ENCODE measurements at places on chromosomes 4 and X.

GRCh38 chrX:10841579-10841978 lies 221.2 kb upstream of the MID1 start:
- no peak for DNase-seq

DNA sequence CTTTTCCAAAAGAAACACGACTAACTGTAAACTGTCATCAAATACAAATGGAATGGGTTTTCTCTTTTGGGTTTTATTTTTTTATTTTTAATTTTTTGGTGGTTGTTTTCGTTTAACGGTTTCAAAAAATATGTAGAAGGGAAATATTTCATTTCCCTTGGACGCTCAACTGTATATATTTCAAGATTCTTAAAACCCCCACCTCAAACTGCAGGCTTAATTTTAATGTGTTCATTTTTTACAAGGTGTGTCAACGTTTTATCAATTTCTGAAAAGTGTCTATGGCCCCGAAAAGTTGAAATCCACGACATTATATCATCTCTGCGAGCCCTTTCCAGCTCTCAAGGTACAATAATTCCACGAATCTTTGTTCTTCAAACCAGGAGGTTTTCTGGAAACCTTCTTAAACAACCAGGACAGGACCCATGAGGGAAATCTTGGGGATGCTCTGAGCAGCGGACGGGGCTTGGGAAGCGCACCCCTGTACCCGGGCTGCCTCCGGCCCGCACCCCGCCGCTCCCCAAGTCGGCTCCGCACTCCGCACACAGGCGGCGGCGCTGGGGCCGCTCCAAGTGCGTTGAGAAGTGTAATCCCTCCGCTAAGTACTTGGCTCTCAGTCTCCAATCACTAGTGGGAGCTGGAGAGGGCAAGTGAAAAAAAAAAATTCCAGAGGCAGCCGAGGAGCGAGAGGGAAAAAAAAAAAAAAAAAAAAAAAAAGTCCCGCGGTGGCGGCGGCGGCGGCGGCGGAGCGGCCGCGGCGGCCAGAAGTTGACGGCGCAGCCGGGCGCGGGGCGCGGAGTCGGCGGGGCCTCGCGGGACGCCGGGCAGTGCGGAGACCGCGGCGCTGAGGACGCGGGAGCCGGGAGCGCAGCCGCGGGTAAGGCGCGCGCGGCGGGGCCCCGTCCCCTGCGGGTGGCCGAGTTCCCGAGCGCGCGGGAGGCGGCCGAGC lies at the start of gene BMPR1B:
Gene BMPR1B, plus strand, starts transcription at position 764 of the 949 bp plus-strand sequence. CDS start 346,470 bp downstream, outside the sequence.
- DNase-seq, result peak; percentile 5

DNA sequence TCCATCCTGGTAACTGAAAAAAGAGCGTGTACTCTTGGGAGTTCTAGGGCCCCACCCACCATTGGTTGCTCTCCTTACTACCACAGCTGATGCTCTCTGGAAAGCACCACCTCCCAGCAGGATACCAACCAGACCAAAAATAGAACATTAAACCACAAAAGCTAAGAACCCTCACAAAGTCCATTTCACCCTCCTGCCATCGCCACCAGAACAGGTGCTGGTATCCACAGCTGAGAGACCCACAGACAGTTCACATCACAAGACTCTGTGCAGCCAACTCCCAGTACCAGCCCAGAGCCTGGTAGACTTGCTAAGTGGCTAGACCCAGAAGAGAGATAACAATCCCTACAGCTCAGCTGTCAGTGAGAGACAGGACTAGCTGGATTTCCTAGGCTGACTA lies 240.6 kb downstream of the PABPC4L start:
- no peak for DNase-seq

DNA sequence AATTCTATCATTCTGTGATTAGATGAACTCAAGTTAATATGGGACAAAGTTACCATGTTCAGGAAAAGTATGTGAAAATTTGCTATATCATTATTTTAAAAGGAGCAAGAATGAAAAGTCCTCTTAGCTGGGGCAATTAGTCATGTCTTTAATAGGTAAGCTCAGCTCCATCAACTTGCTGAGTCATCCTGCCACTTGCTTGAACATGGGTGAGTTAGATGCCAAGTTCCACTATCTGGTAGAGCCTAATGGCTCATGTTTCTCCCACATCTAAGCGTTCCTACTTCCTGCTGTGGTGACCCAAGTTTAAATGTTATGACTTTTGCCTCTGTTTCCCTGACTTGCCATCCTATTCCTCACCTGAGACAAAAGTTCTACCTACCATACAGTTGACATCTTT lies 276.8 kb downstream of the ZNF674 start:
- peak; percentile 32 for DNase-seq

- peak; percentile 63 for DNase-seq
These were observed 187.3 kb downstream of the MAB21L2 start for GRCh38 chr4:150769248-150769647.

GRCh38 chr4:22099896-22100295 lies 151.3 kb upstream of the KCNIP4 start:
- DNase-seq, result no peak

- DNase-seq, result no peak
These were observed 42.0 kb downstream of the HAND2 start for GRCh38 chr4:173488074-173488473.

DNA sequence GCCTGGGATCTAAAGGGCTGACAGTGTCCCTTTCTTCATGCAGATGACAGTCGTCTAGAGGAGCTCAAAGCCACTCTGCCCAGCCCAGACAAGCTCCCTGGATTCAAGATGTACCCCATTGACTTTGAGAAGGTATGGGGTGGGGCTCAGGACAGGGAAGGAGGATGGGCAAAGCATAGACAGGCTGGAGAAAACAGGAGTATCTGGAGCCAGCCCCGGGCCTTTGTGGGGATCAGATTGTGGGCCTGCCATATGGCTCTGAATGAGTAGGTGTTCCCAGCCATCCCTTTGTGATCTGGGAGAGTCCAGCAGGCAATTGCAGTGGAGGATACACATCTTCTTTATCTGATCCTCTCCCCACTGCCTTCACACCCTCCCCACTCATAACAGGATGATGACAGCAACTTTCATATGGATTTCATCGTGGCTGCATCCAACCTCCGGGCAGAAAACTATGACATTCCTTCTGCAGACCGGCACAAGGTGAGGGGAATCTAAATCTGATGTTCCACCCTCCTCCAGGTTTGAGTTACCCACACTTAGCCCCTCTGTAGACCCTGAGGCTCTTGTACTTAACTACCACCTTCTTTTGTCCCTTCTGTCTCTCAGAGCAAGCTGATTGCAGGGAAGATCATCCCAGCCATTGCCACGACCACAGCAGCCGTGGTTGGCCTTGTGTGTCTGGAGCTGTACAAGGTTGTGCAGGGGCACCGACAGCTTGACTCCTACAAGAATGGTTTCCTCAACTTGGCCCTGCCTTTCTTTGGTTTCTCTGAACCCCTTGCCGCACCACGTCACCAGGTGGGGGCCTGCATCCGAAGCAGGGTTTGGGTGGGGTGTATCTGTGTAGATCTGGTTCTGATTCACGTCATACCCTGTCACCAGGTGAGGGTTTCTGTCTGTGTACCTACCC lies 5.8 kb upstream of the CDK16 start:
- DNase-seq, result no peak

- DNase-seq, result peak; percentile 57
These were observed 7.9 kb downstream of the CXCL6 start for GRCh38 chr4:73844345-73844744.

- DNase-seq, result no peak
These were observed 170.3 kb downstream of the MOSPD2 start for GRCh38 chrX:15043538-15043937.

DNA sequence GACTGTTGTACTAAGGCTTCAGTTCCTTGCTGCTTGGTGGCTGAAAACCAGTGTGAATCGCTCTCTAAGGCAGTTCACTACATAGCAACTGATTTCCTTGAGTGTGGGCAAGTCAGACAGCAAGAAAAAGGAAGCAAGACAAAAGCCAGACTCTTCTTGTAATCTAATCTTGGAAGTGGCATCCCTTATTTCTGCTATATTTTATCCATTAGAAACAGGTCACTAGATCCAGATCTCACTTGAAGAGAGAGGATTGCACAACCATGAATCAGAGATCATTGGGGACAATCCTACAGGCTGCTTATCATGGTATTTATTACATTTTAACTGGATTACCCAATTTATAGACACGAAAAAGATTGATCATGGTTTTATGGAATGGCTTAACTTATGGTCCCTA lies 684.5 kb downstream of the GRID2 start:
- no peak for DNase-seq

DNA sequence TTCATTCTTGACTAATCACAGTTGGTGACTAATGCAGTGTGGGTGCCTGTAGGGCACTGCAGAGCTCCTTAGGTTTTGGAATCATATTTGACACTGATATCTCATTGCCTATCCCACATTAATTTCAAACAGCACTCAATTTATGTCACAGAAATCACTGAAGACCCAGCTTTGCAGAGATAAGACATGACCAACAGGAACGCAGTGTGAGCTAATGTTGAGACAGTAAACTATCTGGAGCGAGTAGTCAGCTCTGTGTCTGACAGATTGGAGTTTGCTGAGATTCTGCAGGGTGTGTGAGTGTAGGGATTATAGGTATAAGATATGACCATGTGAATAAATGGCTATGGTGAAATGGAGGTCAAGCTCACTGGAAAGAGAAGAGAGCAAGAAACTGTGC lies 1586.1 kb upstream of the AGA start:
- DNase-seq, result no peak

DNA sequence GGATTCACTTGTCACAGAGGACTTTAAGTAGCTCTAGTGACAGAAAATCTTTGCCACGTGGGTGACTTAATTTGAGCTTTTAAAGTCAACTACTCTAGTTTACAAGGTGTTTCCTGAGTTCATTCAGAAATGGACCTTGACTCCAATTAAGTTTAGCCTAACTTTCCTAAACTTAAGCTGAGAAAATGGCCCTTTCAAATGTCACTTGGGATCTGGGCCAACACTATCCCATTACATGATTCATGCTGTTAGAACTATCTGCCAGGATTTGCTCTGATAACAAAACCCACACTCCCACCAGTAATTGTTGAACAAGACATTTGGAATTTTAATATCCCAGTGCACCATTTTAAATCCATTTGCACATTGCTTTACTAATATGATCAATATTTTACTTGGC lies 40.8 kb downstream of the C4orf46 start:
- peak; percentile 13 for DNase-seq

GRCh38 chr4:173360587-173361221 lies 10.1 kb upstream of the SAP30 start:
- DNase-seq, result peak; percentile 10

Data from HFFc6 (cell line).